ENCODE measurements at places on chromosomes 1 and 21.

DNA sequence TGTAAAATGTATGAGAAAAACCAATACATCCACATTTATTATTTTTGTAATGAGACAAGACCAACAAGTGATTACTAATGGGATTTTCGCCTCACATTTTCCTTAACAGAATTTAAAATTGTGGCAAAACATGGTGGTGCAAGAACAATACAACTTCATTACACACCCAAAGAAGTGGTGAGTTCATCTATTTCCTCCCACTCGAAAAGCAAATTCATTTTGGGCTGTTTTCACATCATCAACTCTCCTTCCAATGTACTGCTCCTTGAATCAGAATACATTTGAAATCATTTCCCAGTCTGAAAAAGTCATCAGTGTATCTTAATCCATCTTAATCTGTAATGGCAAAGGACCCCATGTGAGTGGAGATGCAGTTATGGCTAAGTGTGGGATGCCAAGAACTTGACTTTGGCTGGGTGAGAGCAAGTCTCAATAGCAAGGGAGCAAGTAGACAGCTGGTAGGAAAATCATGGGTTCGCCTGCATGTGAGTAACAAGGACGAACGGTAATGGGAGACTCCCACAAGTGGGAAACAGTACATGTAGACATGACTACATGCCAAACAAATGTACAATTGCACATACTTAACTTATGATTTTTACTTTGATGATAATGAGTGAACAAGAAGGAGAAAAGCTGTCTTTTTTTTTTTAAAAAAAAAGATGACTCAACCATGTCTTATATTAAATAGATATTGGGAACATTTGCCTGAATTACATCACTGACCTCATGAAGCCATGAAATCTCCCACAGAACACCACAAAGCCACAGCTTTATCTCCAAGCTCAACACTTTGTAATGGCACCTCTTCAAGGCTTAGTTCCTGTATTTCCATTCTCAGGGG, 46.0 kb downstream of the RUNX1 start:
- peak; percentile 91 for DNase-seq

DNA sequence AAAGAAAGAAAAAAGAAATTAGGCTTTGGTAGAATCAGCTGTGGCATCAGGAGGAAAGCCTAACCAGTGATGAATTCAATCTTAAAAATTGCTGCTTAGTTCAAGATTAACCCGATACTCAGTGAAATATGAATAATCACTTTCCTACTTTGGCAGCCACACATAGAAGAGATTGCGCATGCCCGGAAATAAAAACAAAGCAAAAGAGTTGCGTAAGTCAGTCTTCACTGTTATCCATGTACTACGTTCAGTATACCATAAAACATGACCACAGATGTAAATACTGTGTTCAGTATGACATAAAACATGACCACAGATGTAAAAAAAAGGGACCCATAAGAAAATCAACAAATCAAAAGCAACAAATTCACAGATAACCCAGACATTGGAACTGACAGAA, 19.2 kb downstream of the CD1D start:
- no peak for DNase-seq

- no peak for DNase-seq
Measured at GRCh38 chr1:26627954-26628353, 67.9 kb upstream of the ARID1A start.

GRCh38 chr1:40711465-40712404, 20.2 kb downstream of the NFYC start:
- DNase-seq, result peak; percentile 73

DNA sequence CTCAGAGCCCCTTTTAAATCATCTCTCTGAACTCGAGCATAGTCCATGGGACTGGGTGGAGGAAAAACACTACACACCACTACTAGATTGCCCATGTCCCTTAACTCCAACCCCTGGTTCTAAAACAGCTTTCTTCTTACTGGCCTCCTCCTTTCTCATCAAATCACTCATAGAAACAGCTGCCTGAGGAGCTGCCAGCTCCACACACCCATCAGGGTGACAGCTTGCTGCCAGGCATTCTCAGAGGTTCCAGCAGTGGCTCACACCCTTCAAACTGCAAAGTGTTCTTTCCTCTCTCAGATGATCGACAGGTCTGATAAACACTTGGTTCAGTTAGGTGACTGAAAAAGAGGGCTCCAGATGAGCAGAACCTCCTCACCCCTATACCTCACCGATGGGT, 543.0 kb upstream of the PLXNA2 start:
- no peak for DNase-seq

GRCh38 chr1:196309386-196309785, 298.9 kb downstream of the KCNT2 start:
- DNase-seq, result peak; percentile 40

- DNase-seq, result peak; percentile 37
Measured at GRCh38 chr1:113647164-113647563, 112.1 kb downstream of the PHTF1 start.

GRCh38 chr21:35989138-35989735, 71.1 kb downstream of the SETD4 start:
- no peak for DNase-seq

DNA sequence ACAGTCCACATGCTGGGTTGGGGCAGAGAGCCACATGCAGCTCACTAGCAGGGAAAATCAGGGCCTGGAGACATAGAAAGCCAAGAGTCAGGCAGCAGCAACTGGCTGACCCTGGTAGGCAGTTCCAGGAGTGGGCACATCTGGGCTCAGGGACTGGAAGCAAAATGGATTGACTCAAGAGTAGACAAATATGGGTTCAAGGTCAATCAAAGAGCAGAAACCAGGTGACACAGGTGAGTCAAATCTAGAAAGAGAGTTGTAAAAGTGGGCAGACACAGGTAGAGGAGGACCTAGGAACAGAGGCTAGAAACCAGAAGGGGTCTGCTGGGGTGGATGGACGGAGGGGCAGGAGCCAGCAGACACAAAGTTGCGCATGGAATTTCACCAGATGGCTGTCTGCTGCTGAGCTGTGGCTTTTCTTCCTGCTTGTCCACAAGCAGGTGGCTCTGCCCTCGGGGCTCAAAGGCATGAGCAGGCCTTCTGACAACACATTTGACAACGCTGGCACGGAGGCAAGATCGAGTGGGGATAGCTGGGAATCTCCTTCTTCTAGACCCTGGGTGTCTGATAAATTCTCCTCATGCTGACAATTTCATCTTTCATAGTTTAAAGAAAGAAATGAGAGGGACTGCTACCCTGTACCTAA, 40.8 kb upstream of the IGSF3 start:
- DNase-seq, result no peak

- DNase-seq, result no peak
Measured at GRCh38 chr1:188070848-188071247, 1242.1 kb downstream of the PLA2G4A start.

- no peak for DNase-seq
Measured at GRCh38 chr1:227733751-227734545, 1.2 kb downstream of the JMJD4 start.

GRCh38 chr1:236421022-236421421, 26.9 kb downstream of the EDARADD start:
- peak; percentile 29 for DNase-seq

DNA sequence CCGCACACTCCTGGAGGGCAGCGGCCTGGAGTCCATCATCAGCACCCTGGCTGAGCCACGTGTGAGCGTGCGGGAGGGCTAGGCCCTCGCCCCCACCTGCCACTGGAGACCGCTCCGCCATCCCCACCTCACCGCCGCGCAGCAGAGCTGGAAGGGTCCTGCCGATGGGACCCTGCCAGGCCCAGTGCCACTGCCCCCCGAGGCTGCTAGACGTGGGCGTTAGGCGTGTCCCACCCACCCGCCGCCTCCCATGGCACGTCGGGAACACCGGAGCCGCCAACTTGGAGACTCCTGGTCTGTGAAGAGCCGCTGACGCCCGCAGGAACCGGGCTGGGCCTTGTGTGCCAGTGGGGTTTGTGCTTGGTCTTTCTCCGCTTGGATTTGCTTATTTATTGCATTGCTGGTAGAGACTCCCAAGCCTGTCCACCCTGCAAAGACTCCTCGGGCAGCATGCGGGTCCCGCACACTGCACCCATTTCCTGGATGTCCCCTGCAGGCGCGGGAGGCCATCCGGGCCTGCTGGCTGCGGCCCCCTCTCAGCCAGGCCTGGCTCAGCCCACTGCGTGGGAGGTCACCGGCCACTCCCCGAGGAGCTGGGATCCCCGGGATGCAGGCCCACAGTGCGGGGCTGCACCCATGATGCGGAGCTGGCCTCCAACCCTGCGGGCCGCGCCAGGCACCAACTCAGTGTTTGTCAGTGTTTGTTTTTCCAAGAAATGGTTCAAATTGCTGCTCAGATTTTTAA, 6.0 kb downstream of the LY9 start:
- no peak for DNase-seq

- DNase-seq, result no peak
Measured at GRCh38 chr1:3033040-3033789, 11.9 kb downstream of the ACTRT2 start.

DNA sequence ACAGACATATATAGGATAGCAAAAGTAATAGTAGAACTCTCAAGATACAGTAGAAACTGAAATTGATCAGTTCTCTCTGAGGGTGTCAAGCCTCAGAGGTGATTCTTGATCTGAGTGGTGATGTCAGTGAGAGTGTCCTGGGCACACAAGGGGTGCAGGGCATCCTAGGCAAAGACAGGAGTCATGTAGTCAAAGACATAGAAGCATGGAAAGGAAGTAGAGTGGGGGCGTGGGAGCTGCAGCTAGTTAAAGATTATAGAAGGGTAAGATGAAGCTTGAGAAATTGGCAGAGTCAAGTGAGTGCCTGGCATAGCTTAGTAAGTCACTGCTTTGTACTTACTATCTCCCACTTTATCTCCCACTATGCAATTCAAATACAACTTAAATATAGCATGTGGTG, 22.8 kb downstream of the CDC7 start:
- no peak for DNase-seq

GRCh38 chr1:204041803-204042505, 31.0 kb upstream of the SOX13 start:
- no peak for DNase-seq

- no peak for DNase-seq
Measured at GRCh38 chr1:184472136-184472535, 85.3 kb downstream of the C1orf21 start.

GRCh38 chr1:205917466-205918238, 25.6 kb downstream of the SLC26A9 start:
- no peak for DNase-seq

DNA sequence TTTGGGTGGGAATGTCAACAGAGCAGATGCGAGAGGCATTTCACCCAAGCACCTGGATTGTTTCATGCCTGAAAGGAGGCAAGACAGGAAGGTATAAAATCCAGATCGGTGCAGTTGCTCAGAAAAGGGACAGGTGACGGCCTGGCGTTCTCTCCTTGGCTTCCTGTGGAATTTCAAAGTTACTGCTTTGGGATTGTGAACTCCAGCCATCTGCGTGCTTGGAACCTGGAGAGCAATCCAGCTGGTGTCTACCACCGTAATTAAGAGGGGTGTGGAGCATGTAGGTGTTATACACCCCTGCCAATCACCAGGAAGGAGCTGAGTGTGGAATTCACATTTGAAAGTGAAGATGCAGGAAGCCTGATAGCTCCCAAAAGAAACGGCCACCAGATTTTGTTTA, 286.1 kb downstream of the KIF26B start:
- DNase-seq, result no peak

DNA sequence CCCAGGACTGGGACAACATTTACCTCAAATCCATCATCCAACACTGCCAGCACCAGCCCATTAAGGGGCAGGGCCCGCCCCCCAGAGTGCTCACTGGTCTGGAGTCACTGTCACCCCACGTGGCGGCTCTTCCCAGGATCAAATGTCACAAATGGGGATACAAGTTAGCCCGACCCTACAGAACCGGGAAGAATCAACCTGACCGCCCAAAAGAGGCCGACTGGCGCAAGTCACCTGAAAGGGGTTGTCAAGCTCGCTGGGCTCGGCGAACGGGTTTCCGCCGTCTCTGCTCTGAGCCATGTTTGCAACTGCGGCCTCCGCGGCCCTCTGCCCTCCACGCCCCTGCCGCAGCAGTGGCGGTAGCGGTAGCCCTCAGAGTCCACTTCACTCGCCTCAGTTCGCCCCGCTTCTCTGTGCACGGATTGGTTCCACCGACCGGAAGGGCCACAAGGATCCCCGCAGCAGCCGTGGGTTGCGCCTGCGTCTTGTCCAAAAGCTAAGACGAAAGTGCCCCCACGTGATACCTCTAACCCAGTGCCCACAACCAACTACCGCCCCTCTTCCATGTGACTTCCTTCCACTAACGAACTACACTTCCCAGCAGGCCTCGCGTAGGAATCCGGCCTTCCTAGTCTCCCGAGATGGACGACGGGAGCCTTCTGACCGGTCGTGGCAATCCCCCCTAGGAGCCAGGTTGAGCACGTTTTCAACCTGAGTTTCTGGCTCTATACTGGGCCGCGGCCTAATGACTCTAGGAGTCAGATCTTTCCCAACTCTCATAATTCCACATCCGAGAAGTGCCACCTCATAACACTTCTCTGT, at the start of gene SCAMP3:
TSS of gene SCAMP3 (minus strand) at position 509 of the 822 bp plus-strand sequence. CDS start at position 300, 209 bp downstream.
- DNase-seq, result peak; percentile 97

GRCh38 chr1:8351693-8352470, 34.0 kb downstream of the SLC45A1 start:
- DNase-seq, result peak; percentile 36

- no peak for DNase-seq
Measured at GRCh38 chr21:15625363-15625762, 104.4 kb upstream of the USP25 start.

DNA sequence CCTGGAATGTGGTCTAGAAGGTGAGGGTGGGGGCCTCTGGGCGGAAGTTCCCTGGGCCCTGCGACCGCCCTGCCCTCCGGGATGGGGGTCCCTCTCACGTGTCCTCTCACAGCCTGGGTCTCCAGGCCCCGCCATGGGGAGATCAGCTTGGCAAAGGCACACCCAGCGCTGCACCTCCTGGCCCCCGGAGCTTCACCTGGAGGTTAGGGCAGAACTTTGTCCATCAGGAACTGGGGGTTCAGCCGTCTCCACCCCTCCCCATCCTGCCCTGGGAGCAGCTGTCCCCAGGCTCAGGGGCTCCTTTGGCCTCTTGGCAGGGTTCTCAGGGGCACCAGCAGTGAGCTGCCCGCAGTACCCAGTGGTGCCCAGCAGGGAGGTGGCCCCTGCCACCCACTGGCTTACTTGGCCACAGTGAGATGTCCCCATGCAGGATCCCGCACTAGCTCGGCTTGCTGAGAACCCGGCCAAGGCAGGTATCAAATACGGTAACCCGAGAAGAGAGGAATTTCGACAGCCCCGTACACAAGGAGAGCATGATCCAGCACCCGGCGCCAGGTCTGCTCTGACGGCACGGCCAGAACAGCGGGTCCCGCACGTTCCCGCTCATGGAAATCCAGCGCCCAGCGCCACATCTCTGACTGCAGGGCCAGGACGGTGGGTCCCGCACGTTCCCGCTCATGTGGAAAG, 36.7 kb downstream of the RRP1 start:
- no peak for DNase-seq

- peak; percentile 50 for DNase-seq
Measured at GRCh38 chr21:37368541-37369279, 2.1 kb downstream of the DYRK1A start.

Data from fibroblast of skin of right biceps (primary cell).